Esophagus mucosa (tissue), 1 donor: ENCODE measurements at places on chromosomes 6 and 20.
A peak's percentile ranks its signal among the peaks of the same experiment; 100 is the strongest.

GRCh38 chr20:46031701-46032254 is 2.8 kb downstream of the SLC12A5 start:
- peak; percentile 27 for ATAC-seq

GRCh38 chr6:35582315-35582714 is 69.6 kb upstream of the TULP1 start:
- peak; percentile 8 for ATAC-seq

- peak; percentile 70 for ATAC-seq
Observed at GRCh38 chr6:119110601-119111548, 32.4 kb upstream of the FAM184A start.

GRCh38 chr6:11938285-11938890 is 73.7 kb upstream of the HIVEP1 start:
- no peak for ATAC-seq

DNA sequence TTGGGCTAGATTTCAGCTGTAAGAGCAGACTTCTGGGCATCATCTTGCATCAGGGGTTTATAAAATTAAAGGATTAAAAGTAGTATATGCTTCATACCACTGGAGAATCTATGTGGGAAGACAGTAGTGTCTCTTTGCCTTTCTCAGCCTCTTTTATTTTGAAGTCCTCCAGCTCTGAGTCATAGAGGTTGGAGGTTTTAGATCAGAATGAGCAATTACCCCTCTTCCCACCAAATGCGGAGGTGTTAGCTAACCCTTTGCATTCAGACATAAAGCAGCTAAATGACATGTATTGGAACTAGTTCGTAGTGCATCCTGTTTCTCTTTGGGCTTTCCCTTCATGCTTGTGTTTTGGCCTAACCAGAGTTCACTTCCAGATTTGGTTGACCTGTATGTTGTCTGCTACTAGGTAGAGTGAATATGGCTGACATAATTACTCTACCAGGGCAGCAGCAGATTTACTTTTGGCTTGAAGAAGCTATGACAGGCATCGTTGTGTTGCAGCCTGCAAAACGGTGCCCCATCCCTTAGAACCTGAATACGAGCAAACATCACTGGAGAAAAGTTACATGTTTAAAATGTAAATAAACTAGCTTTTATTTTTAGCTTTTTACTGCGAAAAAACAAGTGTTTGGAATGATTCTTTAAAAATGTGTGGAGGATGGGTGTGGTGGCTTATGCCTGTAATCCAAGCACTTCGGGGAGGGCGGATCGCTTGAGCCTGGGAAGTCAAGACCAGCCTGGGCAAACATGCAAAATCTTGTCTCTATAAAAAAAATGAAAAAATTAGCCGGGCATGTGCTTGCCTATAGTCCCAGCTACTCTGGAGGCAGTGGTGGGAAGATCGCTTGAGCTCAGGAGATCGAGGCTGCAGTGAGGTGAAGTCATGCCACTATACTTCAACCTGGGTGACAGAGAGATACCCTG is 82.2 kb downstream of the MYO6 start:
- ATAC-seq = peak; percentile 83

- ATAC-seq = no peak
Observed at GRCh38 chr6:44044154-44044539, 83.1 kb downstream of the MRPL14 start.

DNA sequence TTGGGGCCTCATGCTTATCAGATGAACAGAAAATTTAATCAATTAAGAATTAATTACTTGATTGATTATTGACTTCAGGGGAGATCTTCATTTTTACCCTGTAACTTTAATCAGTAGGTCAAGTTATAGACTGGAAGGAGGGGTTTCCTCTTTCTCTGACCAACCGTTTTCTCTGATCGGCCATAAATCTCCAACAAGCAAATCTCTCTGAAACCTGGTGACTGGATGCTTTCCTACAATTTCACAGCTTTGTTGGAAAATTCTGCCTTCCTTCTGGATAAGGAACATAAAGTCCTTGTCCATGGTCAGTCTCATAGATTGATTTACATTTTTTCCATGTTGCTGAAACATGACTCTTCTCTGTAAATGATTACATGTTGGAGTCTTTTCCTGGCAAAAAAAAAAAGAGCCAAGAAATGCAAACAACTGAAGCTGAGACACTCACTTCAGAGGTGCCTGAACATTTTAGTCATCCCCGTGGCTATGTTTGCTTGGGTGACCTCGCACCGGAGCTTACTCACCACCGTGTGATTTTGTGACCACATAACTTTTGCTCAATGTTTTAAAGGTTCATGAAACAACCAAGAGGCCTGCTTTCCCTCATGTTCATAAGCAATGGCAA is 31.0 kb downstream of the IRF4 start:
- ATAC-seq = no peak

DNA sequence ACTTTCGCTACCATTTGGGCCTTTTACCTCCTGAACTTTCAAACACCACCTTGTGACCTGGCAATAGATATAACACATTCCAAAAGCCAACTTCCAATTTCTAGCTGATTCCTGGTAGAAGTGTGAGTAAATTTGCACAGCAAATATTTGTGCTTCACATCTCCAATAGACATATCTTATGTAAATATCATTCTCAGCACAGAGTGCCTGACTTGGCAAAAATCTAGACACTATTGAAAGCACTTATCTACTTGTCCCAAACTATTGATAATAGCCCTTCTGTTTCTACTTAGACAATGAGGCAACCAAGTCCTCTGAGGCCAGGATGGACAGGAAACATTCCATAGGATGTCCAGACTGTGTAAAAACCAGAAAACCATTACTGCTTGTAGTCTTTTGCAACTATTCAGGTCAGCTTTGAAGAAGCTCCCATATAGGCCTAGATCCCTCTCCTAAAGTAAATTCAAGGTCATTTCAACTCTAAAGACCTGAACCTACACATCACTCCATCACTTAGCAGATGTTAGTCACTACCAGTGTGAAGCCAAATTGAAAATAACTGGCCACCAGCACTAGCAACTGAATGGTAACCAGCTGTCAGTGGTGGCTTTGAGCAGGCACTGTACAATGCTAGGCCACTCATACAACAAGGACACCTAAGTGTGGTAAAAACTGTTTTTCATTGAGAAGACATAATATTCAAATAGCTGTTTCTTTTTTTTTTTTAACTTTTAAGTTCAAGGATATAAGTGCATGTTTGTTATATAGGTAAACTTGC is 95.3 kb upstream of the RSPO3 start:
- ATAC-seq = no peak

DNA sequence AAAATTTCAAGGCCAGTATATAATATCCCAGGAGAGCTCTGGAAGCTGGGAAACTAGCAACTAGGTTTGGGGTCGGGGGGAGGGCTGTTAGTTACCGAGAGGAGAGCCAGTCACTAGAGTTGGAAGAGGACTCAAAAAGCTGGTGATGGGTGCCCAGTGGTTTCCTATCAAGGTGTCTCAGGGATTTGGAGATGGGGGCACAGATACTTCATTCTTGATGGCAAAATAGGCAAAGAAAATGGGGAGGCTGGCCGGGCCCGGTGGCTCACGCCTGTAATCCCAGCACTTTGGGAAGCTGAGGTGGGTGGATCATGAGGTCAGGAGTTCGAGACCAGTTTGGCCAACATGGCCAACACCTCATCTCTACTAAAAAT is 805 bp downstream of the PHF1 start:
- no peak for ATAC-seq

DNA sequence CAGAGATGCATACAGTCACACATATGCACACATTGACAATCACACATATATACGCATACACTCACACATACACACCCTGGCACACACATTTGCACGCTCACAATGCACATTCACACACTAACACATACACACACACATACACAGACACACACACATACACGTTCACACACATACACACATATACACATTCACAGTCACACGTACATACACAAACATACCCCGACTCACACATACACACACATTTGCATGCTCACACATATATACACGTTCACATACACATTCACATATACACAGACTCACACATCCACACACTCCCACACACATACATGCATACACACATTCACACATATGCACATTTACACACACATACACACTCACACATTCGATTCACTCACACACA is 366.8 kb upstream of the ID4 start:
- ATAC-seq = no peak

- no peak for ATAC-seq
Observed at GRCh38 chr6:89924231-89924630, 30.0 kb downstream of the GJA10 start.

DNA sequence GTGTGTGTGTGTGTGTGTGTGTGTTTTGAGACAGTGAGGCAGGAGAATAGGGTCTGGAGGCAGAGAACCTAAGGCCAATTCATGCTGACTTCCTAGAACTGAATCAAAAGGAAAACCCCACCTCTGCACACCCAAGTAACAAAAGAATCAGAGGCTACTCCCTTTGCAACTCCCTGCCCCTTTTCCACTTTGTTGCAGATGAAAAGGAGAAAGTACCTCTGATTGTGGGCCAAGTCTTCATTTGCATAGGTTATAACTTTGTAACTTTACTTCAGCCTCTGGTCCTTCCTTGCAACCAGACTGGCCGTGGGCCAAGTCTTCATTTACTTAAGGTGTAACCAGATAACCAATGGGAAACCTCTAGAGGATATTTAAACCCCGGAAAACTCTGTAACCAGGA is 168.8 kb downstream of the EYA2 start:
- peak; percentile 71 for ATAC-seq

- no peak for ATAC-seq
Observed at GRCh38 chr6:157754351-157754750, 68.7 kb upstream of the SNX9 start.
